ENCODE measurements at places on chromosomes 12 and 14.
A peak's percentile ranks its signal among the peaks of the same experiment; 100 is the strongest.

GRCh38 chr14:21169573-21169972, 13.7 kb upstream of the OR5AU1 start:
- DNase-seq = no peak

DNA sequence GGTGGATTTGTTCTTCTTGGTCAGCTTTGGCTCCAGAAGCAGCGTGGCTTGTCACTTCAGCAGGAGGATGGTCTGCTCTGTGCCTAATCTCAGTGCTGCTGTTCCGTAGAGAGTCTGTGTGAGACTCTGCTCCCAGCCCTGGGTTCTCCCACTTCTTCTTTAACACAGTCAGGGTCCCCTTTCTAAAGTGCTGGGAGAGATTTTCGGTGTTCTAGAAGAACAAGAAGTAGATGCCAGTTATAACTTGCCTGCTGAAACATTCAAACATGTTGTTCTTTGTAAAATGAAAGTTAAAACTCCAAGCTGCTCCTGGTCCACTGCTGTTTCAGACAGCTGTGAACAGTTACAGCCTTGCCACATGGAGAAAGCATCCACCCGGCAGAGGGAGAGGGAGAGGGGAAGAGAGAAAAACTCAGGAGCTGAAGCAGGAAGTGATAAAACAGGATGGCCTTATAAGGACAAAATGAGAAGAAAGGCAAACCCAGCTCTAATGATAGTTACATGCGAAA, 55.2 kb upstream of the CERS5 start:
- DNase-seq = no peak

DNA sequence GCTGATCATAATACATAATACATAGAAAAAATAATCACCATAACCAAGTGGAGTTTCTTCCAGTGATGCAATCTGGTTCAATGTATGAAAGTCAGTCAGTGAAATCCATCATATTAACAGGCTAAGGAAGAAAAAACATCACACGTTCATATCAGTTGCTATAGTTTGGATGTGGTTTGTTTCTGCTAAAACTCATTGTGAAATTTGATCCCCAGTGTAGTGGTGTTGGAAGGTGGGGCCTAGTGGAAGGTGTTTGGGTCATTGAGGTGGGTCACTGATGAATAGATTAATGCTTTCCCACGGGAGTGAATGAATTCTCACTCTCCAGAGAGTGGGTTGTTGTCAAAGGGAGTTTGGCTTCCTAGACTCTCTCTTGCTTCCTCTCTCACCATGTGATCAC, 84.6 kb upstream of the PTGDR start:
- DNase-seq = no peak

GRCh38 chr12:46577063-46577776, 204.6 kb upstream of the SLC38A2 start:
- DNase-seq = no peak

DNA sequence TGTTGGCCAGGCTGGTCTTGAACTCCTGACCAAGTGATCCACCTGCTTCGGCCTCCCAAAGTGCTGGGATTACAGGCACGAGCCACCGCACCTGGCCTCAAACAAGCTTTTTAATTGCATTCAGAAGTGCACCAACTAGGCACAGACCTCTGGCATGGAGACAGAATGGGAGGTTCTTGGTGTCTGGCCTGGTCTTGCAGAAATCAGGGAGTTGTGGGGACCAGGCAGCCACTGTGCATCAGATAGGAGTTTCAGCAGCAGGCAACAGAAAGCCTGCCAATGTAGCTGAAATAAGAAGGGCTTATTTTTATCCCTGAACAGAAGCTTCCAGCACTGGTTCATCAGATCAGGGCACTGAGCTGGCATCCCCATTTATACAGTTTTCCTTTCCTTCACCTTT, 22.2 kb upstream of the TCL1B start:
- no peak for DNase-seq

GRCh38 chr14:37668646-37669045, 73.2 kb downstream of the TTC6 start:
- DNase-seq = no peak

GRCh38 chr12:24011927-24012507, 62.5 kb upstream of the SOX5 start:
- DNase-seq = no peak

DNA sequence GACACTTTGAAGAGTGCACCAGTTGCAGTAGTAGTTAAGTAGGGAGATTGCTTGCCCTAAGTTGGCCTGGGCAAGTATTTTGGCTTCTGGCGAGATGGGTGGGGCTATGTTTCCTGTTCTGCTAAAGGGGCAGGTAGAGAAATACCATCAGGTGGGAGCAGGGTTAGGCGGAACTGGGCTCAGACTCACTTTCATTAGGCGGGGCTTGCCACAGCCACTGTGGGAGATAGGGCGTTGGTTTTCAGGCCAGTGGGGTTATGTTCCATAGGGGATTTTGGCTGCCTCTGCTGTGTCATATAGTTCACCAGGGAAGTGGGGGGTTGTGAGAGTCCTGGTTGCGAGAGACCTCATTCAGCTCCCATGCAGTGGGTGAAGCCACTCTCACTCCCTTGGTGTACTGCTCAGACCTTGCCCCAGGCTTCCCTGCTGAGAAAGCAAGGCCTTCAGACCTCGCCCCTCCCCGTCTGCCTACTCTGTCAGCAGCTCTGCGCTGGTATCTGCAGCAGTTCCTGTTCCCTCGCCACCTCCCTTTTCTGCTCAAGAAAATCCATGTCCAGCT, 43.3 kb downstream of the AEBP2 start:
- DNase-seq = peak; percentile 13

DNA sequence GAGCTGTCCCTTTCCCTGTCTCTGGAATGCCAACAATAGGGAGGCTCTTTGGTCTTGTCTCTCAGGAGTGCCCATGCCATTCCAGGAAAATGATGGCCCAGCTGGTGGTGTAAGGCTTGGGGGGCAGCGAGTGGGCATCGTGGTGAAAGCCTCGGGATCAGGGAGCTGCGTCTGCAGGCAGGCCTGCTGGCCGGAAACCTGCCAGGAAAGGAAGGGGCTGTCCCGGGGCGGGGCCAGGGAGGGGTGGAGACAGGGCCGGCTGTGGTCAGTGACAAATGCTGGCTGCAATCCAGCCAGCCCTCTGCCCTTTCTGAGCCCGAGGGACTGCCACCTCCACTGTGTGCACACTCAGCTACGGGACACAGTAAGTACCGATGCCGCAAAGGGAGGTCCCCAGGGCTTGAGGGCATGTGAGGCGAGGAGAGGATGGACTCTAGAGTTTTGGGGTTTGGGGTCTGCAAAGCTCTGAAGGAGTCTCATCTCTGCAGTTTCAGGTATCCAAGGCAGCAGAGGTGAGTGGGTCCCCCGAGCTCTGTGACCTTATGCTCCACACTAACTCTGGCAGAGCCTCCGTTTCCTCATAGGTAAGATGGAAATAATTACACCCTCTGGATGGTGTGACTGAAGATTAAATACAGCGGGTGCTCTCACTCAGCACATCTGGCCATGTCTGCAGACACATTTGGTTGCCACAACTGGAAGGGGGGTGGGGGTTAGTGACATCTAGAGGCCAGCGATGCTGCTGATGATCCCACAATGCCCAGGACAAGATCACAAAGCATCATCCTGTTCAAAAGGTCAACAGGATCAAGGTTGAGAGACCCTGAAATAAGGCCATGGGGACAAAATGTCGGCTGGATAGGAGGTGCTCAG, at the start of gene SERPINA5:
SERPINA5 (plus strand) TSS at position 300 of the 873 bp plus-strand sequence. CDS start 5,937 bp downstream, outside the sequence.
- no peak for DNase-seq

DNA sequence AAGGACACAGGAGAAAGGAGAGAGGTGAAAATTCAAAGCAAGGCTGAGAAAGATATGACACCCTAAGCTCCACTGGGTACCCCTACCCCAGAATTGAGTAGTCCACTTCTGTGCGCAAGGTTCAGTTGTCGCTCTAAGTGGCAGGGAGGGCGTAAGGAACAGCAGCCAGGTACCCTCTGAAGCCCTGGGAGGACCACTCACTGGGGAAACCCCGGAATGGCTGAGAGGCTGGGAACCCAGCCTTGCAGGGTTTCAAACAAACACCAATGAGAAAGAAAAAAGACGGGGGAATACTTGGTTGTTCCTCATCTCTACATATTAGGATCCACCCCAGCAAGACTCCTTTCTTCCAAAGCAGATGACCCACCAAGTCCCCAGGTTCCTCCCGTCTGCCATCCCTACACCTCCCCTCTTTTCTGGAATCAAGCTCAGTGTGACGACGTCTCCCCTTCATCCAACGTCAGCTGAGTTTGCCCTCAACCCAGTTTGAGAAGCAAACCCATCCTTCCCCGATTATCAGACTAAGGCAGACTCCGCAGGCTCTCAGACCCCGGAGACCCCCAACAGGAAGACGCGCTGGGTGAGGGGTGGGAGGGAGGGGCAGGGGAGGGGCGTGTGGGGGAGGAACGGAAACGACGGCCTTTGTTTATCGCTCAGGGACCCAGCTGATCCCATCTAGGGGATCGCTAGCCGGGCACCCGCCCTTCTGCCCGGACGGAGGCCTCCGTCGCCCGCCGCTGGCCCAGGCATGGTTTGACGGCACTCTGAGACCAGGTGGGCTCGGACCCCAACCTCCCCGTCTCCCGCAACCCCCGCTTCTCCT, 795 bp downstream of the LMBR1L start:
- no peak for DNase-seq

DNA sequence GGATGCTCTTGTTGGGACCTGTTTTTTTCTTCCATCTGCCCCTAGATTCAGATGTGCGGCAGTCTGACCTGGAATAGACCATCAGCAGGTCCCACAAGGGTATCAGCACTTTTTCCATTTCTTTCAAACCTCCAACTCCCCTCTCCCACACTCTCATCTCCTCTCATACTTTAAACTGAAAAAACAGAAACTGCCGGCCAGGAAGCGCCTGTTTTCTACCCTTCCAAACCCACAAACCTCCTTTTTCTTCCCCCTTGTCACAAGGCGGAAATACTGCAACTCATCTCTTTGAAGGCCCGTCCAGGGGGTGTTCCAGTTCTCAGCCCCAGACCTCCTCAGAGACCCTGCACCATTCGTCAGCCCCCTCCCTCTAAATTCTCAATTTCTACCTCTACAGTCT, 62.5 kb upstream of the FKBP4 start:
- DNase-seq = no peak

DNA sequence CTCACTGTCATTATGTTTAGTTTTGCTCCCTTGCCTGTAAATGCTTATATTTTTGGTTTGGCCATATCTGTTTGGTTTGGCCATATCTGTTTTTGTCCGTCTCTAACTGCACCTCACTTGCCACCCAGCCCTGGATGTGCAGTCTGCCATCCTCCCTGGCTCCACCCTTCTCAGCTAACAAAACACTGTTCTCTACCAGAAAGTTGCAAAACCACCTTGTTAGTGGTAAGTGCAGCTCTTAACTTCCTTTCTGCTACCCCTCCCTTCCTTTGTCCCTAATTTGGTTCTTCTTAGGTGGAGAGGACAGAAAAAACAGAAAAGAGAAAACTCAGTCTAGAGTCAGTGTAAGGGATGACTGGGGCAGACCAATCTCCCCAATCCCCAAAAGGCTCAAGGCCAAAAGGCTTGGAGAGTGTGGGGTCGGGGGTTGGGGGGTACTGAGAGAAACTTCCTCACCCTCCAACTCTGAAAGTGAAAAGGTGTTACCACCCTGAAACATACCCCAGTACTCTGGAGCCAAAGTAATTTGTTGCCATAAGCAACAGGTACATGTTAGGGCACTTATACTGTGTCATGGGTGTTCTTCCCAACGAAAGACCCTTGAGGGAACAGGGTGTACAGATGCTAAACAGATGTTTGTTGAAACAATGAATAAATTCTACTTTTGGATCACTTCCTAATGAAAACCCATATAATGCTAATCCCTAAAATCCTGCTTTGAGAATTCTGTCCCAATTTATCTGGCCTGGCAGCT, 5.0 kb downstream of the BIN2 start:
- no peak for DNase-seq

DNA sequence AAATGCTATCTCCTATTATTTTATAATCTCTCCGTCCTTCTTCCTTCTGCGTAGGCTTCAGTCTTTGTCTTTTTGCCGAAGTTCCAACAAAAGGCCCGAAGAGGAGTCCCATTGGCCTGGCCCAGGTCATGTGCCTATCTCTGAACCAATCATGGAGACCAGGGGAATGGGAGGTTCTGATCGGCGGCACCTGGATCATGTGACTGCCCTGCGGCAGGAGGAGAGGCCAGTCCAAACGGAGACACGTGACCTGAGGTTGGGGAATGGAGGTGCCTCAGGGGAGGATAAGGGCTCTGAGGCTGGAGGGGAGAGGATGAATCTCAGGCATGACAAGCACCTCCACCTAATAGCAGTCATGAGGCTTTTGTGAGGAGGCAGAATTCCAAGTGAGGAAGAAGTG, 86.0 kb downstream of the AACS start:
- DNase-seq = no peak

DNA sequence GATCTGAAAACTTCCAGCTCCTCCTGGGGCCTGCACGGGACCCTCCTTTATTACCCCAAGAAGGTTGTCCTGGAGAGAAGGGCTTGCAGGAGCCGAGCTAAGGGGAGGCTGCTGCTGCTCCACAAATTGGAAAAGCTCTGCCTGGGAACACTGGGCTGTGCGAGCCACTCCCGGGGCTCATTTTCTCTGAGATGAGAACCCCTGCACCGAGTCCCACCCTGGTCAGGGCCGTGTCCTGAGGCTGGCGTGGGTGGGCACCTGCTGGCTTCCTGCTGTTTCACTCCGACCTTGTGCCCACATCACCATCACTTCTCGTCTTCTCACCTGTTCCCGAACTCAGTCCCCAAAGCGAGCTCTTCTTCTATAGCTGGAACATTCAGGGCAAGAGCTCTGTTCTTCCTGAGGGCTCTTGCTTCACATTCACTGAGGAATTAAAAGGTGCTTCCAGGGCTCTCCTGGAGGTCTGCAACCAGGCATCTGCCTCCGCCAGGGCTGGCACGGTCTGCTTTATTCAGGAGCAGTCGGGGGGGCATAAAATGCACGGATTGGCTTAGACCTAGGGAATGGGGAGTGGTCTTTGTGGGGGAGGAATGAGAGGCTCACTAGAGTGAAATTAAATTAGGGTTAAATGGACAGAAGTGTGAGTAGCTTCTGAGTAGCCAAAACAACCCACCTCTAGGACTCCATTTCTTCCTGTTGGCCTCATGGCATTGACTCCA, 98.5 kb downstream of the ADGRD1 start:
- DNase-seq = no peak

DNA sequence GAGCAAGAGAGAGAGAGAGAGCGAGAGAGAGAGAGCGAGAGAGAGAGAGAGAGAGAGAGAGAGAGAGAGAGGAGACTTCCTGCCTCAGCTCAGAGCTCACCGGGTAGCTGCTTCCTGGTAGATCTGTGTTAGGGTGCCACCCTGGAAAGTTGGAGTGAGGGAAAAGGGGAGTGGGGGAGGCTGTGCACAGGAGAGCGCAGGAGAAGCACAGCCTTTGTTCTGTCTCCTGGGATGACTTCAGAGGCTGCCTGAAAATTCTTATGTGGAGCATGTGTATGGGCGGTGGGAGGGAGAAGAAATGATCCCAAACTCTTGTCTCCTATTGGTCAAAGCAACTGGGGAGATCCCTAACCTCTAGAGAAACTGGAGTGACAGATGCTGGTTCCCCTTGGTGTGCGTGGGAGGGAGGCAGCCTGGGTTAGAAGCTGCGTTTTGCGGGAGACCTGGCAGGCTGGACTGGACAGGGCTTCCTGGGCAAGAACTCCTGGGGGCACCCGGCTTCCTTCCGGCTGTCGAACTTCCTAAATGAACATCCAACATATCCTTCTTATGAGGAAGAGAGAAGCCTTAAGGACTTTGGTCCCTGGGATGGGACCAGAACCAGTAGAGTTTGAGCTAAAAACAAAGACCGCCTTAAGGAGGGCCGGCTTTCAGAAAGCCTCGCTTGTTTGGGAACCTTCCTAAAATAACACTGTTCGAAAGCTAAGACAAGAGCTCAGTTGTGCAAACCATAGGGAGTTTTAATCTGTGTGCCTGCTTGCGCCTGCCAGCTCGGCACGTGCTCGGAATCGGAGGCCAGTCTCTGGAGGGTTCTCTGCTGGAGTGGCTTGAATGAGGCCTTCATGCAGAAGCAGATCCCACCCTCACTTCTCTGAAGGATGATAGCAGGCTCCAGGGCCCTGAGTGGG, 30.4 kb upstream of the BEGAIN start:
- no peak for DNase-seq
